Cardiac muscle cell (in vitro differentiated cells and primary cell): ENCODE measurements at places on chromosomes 3 and 15.

DNA sequence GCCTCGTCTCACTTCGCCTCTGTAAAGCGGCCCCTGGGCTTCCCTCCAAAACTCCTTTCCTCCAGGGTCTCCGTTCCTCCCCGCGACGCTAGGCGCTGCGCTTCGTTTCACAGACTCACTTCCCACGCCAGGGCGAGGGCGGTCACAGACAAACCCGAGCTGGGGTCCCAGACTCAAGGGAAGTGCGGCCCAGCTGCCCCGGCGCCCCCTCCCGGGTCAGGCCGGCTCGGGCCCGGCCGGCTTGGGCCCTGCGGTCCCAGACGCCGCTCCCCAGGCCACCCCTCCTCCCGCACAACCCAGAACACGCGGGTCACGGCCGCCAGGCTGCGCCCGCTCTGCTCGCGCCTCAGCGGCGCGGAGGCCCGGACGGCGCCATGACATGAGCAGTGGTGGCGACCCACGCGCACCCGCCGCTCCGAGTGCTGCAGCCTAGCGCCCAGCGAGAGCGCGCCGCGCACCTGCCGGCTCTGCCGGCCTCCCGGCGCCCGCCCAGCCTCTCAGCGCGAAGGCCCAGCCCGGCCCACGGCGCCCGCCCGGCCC, 547 bp downstream of the NUP210 start:
- no peak for DNase-seq

DNA sequence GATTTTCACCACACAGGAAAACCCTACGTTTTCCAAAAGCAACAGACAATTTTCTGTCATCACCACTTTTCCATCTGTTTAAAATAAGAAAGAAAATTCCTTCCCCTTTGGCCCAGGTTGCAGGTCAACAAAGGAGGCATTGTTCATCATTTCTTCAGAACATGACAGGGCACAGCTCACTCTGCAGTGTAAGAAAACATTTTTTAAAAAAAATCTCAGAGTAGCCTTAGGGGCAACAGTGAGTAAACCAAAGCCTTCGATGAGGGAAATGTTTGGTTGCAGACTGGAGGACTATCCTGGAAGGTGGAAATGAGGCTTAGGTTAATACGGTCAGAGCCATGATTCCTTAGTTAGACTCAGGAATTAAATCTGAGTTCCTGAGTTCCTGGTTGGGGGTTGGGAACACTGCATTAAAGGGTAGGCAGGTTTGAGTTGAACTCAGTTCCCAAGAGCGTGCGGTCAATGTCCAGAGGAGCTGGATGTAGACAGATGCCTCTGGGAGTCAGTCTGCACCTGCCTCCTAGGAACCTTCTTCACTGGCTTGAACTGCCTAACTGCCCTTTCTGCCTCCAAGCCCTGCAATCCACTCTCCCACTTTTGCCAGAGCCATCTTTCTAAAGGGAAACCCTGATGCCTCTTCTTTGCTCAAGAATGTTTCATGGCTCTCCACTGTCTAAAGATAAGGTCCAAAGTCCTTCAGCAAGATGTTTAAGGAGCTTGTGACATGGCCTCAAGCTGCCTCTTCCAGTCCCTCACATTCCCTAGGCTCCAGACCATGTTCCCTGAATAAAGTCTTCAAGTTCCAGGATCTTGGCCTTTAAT, 3.3 kb upstream of the HES1 start:
- peak; percentile 16 for DNase-seq

DNA sequence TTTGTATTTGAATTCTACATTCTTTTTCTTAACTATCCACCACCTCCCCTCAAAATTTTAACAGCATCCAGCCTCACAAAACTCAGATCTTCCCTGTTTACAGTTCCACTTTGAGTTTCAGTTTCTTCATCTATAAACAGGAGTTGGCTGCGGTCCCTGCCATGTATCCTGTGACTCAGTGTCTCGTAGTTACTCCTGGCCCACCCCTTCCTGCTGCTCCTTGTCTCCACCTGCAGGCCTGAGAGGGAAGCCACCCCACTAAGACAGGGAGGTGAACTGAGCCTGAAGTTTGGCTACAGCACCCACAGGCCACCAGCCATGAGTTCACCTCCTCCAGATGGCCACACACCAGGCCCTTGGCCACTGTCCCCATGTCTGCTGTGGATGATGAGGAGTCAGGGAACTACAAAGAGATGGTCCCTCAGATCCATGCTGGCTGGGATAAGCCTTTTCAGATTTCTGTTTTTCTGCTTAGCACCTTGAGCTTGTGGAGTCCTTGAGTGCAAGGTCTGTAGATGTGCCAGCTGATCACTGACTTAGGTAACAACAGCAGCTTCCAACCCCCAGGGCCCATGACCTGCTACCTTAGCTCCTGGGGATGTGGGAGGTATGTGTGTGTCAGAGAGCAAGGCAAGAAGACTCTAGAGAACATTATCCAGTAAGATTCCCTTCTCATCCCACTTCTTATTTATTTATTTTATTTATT, 37.5 kb downstream of the CD86 start:
- DNase-seq, result peak; percentile 63

- DNase-seq, result no peak
These were observed 77.8 kb upstream of the RNU6-1 start for GRCh38 chr15:67917636-67918035.

DNA sequence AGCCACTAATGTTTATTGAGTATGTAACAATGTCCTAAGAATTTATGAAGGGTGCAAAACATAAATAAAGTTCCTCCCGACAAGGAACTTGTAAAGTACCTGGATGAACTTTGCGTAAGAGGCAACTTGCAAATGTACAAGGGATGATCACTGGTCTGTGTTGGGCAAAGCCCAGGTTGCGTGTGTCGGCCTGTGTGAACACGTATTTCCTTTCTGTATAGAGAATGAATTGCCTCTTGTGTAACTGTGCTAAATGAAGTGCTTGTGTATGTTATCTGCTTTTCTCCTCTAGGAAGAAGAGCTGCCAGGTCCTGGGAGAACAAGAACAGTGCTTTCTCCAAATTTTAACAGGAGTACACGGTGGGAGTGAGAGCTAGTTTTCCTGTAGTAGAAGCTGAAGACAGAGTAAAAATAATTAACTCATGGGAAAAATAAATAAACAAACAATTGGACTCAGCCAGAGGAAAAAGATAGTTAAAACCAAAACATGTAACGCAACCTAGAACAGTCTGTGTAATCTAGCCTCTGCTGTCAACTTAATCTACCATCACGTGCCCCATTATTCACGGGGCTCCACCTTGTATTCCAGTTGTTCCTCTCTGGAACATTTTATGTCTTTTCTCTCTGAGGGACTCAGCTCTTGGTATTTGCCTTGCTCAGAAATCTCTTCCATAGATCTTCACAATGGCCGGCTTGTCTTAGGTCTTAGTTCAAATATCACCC, 83.7 kb upstream of the RASGRP1 start:
- peak; percentile 41 for DNase-seq

GRCh38 chr3:18483226-18483625, 58.1 kb upstream of the SATB1 start:
- DNase-seq, result no peak

DNA sequence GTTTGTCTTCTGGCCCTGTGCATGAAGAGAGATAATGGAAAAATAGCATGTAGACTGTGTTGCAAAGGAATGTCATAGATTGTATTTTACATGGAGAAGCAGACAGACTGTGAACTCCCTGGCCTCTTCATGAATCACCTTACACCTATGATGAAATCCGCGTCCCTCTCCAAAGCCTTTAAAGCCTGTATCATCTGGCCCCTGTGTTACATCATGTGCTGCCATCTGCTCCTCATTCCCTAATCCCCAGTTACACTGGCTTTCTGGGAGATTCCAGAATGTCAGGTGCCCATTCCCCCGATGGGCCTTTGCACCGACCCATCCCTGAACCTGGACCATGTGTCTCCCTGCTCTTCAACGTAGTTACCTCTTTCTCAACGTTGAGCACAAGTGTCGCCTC, 190.8 kb downstream of the ADAMTSL3 start:
- DNase-seq, result peak; percentile 30

- DNase-seq, result no peak
These were observed 77.5 kb downstream of the ATP10A start for GRCh38 chr15:25785641-25786025.

DNA sequence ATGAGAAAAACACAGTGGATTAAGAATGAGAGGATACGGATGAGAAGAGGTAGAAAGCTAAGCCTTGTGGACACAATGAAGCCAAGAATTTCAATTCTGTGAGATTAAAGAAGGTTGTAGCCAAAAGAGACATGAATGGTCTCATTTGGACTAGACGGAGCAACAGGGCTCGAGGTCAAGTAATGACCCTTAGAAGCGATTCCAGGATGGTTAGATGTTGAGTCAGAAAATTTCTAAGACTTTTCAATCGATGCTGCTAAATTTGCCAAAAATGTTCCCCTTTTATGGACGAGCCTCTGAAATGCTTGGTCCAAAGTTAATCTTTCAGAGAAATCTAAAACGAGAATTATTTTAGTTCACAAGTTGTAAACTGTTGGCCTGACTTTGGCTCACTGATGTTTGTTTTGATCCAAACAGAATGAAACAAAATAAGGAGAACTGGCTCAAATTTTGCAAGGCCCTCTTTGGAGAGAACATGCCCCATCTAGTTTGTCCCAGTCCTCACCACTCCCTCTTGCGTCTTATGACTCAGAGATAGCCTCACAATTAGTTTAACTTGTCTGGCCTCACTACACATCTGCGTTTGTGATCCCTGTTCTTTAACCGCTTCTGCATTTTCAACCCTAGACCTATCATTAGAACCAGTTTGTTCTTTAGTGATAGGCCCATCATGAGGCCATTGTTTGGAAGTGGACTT, 235.5 kb downstream of the PDZRN3 start:
- DNase-seq, result no peak

GRCh38 chr15:25508369-25509002, 69.7 kb upstream of the UBE3A start:
- peak; percentile 56 for DNase-seq

GRCh38 chr3:138300647-138301046, 29.0 kb downstream of the NME9 start:
- no peak for DNase-seq

DNA sequence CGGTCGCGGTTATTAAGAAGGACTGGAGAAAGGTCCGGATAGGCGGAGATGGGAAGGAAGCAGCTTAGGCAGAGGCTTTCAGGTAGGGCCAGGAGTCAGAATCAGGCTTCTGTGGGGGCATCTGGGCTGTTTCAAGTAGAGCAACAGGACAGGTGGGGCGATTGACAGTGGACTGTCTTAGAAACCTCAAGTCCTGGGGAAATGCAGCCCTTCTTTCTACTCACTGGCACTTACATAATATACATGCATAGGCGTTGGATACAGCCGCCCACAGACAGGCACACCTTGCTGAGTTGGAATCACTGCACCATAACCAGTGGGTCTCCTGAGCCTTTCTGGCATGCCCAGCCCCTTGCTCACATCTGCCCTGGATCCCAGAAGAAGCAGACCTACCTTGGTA, 730 bp downstream of the MYD88 start:
- no peak for DNase-seq

DNA sequence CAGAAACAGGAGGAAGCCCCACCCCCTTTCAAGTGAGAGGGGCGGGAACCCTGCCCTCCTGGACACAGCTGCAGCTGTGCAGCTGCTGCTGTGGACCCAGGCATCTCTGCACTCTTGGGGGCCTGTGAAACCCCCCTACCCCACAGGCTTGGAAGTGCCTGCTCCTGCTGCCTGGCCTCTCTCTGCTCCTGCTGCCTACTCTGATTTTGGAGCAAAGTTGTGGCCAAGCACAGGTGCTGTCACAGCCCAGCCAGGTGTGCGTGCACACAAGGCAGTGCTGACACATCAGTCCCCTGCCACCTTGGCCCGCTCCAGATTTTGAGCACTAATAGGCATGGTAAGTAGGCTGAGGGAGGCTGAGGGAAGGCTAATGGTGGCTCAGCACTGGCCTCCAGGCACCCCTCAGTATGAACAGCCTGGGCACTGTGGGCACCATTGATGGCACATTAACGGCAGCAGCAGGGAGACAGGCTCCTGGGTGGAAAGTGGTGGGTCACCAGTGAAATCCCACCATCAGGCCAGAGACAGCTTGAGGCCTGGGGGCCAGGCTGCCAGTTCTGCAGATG, 890.9 kb downstream of the GBE1 start:
- DNase-seq, result no peak

DNA sequence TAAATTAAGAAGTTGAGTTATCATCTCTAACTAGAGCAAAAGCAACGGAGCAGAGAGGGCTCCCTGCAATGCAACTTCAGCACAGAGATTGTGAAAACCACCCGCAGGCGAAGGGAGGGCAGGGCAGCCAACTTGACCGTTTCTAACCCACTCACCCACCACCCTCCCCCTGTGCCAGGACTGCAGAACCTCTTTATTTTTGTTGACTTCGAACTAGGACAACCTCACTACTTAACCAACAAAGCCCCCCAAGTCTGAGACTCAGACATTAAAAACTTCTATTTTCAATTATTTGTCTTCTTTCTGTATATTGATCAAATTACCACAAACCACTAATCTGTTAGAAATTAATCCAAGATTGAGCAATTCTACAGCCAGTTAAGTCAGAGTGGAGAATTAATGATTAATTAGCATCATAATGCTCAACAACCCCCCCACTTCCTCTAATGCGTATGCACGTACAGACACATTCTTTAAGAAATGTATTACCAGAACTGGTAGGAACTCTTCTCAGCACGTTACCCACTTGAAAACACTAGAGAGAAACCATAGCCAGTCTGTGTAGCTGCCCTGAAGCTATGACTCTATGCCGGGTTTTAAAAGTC, 2.0 kb downstream of the MGLL start:
- no peak for DNase-seq

DNA sequence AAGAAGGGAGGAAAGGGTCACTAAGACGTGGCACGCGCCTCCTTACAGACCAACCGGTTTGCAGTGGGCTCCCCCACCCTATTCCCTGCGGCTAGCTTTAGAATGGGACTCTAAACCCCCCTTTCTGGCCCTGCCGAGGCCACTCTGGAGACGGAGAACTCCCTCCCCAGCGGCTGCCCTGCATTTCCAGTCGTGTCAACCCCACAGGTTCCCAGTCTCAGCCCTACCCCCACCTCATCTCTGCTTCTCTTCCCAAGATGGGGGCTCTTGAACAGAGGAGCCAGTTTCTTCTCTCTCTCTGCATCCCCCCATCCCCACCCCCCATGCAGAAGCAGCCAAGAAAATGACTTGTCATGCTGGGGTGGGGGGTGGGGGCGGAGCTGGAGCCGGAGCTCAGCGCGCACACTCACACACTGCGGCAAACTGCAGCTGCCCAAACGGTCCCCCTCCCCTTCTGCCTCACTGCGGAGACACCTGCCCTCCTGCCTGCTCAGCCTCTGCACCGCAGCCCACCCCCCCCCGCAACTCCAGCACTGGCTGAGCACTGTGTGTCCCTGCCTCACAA, 871 bp downstream of the MAP1A start:
- DNase-seq, result peak; percentile 41

GRCh38 chr3:81908561-81908960, 147.1 kb upstream of the GBE1 start:
- DNase-seq, result no peak

GRCh38 chr3:125375950-125376679, 990 bp upstream of the ZNF148 start:
- no peak for DNase-seq
